ENCODE measurements at places on chromosomes 16 and 17.

DNA sequence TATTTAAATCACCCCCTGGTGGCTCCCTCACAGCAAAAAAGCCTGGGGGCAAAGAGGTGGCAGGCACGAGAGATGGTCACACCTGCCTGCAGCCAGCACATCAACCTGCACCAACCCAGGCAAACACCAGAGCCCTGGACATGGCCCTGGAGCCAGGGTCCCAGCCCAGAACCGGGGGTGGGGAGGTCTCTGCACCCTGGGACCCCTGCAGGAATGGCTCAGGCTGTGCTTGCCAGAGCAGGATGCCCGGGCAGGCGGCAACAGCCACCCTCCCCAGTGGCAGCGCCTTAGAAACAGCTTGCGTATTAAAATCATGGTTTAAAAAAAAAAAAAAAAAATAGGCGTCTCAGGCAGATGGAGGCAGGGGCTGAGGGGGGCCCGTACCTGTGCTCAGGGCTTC, 16.2 kb downstream of the MYBBP1A start:
- DNase-seq: no peak

- peak; percentile 48 for DNase-seq
These were observed 1.8 kb downstream of the CX3CL1 start for GRCh38 chr16:57374067-57374534.

DNA sequence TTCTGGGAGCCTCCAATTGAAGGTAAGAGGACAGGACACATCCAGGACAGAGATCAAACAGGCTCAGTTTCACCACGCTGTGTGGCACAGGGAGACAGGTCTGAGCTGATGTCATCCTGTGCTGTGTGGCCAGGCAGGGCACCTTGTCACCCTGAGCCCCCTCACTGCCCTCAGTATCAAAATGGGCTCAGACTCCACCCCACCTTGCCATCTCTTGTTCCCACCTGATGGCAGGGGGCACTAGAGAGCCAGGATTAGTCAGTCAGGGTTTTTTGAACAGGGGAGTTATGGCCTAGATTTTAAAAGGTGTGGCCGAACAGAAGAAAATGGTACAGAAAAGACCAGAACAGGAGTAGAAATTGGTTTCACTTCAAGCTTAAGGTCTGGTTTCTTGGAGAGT, 2.6 kb downstream of the KAT2A start:
- no peak for DNase-seq

DNA sequence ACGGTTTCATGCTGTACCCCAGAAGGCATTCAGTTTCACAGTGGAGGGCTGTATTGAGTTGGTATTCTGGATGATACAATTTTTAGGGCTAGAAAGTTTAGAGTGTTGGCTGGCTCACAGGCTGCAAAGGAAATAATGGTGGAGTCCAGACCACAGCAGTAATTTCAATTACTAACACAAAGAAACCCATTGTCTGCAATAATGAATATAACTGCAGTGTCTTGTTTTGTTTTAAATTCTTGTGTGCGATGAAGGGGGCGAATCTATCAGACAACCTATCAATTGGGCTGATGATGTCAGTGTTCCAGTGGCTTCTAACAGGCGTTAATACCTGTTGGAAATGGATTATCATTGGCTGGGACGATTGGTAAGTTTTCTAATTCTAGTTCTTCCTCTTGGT, 1.5 kb downstream of the SP2 start:
- DNase-seq: no peak

DNA sequence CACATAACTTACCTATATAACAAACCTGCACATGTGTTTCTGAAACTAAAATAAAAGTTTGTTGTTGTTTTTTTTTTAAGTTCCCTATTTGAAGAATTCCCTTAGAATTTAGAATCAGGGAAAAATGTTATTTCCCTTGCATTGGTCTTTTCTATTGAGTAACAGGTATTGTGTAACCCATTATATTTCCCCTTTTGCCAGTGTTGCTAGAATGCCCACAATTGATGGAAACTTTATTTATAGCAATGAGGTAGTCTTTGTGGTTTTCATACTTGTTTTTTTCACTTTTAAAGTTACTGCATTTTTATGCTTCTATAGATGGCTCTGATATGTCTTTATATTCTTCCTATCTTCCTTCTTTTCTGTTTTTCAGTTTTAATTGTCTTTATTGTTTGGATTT, 3.9 kb downstream of the NLRP1 start:
- no peak for DNase-seq

GRCh38 chr16:49409121-49409520, 35.5 kb downstream of the C16orf78 start:
- DNase-seq: no peak

GRCh38 chr17:67470163-67470562, 93.1 kb downstream of the PITPNC1 start:
- DNase-seq: no peak

GRCh38 chr17:78611607-78612006, 34.4 kb upstream of the DNAH17 start:
- no peak for DNase-seq

- no peak for DNase-seq
These were observed 232.4 kb downstream of the CBLN1 start for GRCh38 chr16:49049191-49049590.

DNA sequence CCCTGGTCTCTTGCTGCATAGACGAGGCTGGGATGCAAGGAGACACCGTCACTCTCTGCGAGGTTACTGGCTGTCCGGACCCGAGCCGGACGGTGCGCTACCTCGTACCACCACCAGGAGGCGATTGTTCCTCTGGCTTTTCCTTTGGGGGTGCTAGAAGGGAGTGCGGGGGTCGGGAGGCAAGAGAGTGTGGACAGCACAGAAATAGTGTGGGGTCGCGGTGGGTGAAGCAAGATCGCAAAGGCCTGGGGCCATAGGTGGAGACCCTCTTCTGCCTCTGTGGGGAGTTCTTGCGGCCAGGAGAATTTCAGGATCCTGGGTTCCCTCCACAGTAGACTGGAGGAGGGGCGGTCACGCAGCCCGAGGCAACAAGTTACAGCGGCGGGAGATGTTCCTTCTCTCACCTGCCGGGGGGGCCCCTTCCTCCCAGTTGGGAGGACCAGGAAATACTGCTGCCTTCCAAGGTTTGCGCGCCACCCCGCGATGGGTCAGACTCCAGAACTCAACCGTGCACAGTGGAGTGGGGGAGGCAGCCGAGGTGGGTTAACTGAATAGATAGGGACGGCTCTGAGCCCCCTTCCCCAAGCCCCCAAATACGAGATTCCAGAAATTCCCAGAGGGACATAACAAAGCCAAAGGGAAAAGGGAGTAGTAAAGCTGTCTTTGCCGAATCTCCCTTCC, 6.9 kb downstream of the PHOSPHO1 start:
- DNase-seq: peak; percentile 65

GRCh38 chr16:8552487-8553221, 37.7 kb downstream of the TMEM114 start:
- no peak for DNase-seq

DNA sequence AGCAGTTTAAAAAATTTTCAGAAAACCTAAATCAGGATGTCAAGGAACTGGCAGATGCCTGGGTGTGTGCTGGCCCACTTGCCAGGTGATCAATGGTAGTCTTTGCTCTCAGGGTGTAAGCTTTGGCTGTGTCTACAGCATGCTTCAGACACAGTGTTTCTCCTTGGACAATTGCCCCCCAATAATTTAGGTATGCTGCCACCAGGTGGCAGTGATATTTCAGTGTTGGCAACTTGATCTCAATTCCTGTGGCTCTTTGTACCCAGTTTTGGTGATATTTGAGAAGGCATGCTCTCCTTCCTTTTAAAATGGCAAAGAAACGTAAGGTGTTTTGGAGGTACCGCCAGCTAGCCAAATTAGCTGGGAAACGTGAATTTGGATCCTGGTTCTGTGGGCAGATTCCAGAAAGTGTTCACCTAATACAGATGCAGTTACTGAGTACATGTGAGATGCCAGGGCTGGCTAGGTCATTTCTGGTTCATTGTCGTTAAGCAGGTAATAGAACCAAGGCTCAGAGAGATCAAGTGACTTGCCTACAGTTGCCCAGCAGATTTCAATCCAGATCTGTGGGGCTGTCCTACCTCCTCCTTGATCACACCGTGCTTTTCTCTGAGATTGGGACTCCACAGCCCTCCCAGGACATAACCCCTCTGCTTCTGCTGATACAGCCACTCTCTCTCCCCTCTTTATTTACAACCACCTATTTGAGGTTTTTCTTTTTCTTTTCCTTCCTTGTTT, 155.6 kb upstream of the PLCG2 start:
- DNase-seq: peak; percentile 52

DNA sequence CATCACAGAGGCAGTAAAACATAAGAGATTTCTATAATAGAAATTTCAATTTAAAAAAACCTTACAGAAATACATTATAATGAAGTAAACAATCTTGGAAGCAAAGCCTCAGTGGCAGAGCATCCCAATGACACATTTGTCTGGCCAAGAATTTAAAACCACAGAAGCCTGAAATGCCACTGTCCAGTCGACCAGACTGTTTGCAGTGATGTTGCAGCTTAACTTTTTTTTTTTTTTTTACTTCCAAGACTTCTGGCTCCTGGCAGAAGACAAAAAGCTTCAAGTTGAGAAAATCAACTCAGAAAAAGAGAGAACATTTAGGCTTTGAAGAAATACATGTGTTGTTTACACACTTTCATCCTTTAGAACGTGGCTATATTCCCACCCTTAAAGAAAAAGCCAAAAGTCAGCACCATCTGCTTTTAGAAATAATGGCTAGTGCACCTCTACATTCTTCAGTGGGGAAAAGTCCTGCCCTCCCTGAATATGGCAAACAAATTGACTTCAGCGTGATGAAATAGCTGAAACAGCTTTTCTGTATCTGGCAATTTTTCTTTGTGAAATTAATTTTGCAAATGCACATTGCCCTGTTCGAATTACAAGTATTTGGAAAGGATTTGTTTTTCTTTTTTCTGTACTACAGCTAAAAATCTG, 205.5 kb upstream of the MON1B start:
- peak; percentile 37 for DNase-seq

- DNase-seq: no peak
These were observed 270.2 kb upstream of the CPHXL start for GRCh38 chr16:75996491-75996890.

GRCh38 chr17:21373036-21373435, 3.1 kb upstream of the KCNJ12 start:
- no peak for DNase-seq

DNA sequence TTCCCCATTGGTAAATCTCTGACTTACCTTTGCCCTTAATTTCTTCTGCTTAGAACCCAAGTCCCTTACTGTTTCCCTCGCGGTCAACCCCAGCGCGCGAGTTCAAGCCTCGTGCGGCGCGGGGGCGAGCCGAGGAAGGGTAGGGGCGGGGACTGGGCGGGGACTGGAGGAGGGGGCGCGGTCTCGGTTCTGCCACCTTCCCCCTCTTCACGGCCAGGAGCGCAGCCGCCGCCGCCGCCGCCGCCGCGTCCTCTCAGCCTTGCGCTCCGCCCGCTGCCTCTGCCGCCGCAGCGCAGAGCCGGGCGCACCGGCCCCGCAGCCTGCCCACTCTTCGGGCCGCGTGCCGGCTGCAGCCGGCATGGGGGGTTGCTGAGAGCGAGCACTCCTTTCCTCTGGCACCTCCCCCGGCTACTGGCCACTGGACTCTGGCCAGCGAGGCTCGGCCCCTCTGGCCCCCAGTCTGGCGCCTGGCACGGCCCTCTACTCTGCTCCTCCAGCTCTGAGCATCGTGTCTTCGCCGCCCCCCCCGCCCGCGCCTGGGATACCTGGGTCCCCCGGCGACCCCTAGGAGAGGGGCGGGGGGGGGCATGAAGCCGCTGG, at the start of gene RAPGEFL1:
Gene RAPGEFL1 (plus strand): TSS at position 196 of the 600 bp plus-strand sequence. CDS start 392 bp downstream, at position 588.
- peak; percentile 77 for DNase-seq

DNA sequence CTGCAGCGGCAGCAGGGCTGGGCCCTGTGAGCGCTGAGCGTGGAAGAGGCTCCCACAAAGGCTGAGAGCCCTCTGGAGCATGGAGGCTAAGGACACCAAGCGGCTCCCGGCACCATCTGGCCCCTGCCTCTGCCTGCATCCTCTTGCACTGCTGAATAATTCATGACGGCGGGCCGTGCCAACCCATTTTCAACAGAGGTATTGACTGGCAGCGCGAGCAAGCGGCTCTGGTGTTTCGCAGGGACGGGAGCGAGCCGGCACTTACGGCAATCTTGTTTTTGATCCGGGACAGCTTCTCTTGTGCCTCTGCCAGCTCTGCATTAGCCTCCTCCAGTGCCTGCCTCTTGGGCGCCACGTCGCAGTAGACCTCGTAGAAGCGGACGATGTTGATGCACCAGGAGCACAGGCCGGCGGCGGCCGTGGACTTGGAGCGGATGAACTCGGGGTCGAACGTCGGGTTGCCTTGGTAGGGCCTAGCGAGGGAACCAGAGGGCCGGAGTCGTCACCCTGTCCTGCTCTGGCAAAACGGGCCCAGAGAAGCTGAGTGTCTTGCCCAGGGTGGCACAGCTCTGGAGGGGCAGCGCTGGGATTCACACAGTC, 80.4 kb downstream of the PGS1 start:
- DNase-seq: no peak

GRCh38 chr17:58081646-58082340, 1.4 kb upstream of the DYNLL2 start:
- DNase-seq: no peak

- no peak for DNase-seq
These were observed 18.1 kb downstream of the SDK2 start for GRCh38 chr17:73625991-73626673.

DNA sequence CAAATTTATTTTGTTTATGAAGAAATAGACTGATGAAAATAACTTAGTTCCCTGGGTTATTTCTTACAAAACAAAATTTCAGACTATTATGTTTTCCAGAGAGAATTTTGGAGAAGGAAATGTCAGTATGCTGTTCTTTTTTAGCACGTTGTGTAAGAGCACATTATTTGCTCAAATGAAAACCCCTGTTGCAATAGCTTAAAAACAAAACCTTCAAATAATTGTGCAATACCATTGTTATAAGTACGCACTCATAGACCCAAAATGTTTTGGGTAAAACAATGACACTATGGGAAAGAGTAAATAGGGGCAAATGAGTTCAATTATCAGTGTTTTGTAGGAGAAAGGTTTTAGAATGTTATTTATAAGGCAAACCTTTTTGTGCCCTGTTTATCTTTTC, 18.2 kb downstream of the VMP1 start:
- peak; percentile 76 for DNase-seq

GRCh38 chr16:81251871-81252270, 13.4 kb downstream of the BCO1 start:
- DNase-seq: peak; percentile 20

- no peak for DNase-seq
These were observed 11.9 kb downstream of the KCNJ12 start for GRCh38 chr17:21388066-21388465.

- DNase-seq: no peak
These were observed 8.1 kb downstream of the NOG start for GRCh38 chr17:56601591-56601990.

- no peak for DNase-seq
These were observed 26.5 kb upstream of the SLC39A11 start for GRCh38 chr17:73118951-73119391.

GRCh38 chr16:21023509-21024202, 123.1 kb downstream of the LYRM1 start:
- no peak for DNase-seq

GRCh38 chr17:78425429-78425828, 47.0 kb downstream of the PGS1 start:
- no peak for DNase-seq

All from lung (tissue), 17 donors.